ENCODE measurements at places on chromosomes 7 and 10.

DNA sequence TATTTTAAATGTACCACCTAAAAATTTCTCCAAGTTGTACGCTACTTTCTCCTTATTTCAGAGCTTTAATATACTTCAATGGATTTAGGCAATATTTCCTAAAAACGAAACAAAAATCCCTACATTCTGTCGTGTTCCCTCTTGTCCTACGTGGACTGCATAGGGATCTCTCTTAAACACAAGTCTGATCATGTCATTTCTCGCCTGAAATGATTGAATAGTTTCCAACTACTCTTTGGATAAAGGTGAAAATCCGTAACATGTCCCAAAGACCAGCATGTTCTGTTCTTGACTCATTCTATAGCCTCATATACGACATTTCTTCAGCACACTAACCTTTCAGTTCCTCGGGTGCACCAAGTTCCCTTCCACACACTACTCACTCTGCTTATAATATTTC, 17.7 kb upstream of the TPK1 start:
- DNase-seq = no peak

DNA sequence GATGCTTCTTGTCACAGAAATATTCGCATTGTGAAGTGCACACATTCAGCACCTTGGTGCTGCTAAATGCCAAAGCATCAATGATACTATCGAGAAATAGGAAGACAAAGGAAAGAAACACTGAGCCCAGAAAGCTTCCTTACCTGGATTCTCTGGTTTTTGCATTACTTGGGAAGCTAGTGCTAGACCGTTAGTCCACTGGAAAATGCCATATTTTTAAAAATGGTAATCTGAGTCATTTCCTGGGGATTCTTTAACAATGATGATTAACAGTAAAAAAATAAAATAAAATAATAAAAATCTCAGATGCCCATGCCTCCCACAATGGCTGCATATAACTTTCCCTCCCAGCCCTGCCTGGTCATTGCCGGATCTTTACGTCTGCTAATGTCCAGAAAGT, 420.1 kb upstream of the MGMT start:
- no peak for DNase-seq

DNA sequence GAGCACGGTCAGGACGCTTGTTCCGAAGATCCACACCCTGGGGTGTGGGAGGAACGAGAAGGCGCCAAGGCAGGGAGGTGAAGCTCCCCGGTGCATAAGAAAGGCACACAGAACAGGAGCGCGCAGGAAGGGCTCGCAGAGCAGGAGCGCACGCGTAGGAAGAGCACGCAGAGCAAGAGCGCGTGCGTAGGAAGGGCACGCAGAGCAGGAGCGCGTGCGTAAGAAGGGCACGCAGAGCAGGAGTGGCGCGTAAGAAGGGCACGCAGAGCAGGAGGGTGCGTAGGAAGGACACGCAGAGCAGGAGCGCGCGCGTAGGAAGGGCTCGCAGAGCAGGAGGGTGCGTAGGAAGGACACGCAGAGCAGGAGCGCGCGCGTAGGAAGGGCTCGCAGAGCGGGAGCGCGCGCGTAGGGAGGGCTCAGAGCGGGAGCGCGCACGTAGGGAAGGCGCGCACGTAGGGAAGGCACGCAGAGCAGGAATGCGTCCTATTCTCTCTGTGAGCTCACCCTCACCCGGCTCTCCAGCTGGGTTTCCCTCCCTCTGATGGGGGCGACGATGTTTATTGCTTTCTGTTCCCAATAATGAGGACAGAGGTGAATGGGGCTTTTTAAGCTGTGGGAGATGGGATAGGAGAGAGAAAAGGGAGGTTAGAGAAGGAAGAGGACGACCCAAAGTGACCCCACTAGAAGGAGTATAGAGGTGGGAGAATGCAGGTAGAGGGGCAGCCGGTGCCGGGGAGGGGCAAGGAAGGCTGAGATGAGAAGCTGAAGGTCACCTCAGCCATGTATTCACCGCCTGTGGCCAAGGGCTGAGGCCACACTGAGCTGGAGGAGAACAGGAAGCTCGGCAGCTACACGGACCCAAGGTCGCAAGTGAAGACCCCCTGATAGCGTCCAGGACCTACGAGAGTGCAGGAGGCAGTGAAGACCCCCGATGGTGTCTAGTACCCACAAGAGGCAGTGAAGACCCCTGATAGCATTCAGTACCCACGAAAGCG, 423.2 kb downstream of the PTPRN2 start:
- no peak for DNase-seq

GRCh38 chr10:48282829-48283228, 8.3 kb upstream of the FRMPD2 start:
- no peak for DNase-seq

- peak; percentile 28 for DNase-seq
Observed at GRCh38 chr7:97006055-97006815, 882 bp downstream of the DLX6 start.

- DNase-seq = no peak
Observed at GRCh38 chr10:71648254-71648932, 71.2 kb downstream of the C10orf105 start.

- DNase-seq = no peak
Observed at GRCh38 chr10:3805201-3805790, 20.3 kb upstream of the KLF6 start.

GRCh38 chr7:56062382-56062781, 1.7 kb upstream of the SUMF2 start:
- no peak for DNase-seq

- DNase-seq = no peak
Observed at GRCh38 chr7:19133886-19134285, 11.3 kb downstream of the FERD3L start.

GRCh38 chr7:128908750-128909624, 1.5 kb downstream of the KCP start:
- no peak for DNase-seq

- DNase-seq = no peak
Observed at GRCh38 chr10:4623200-4623599, 202.8 kb upstream of the AKR1E2 start.

- no peak for DNase-seq
Observed at GRCh38 chr7:23462846-23463245, 7.4 kb downstream of the IGF2BP3 start.

GRCh38 chr7:144736880-144737493, 98.9 kb downstream of the TPK1 start:
- no peak for DNase-seq

- DNase-seq = no peak
Observed at GRCh38 chr10:98415731-98416119, 743 bp upstream of the PYROXD2 start.

- no peak for DNase-seq
Observed at GRCh38 chr7:70267381-70268120, 669.3 kb downstream of the AUTS2 start.

GRCh38 chr7:70334871-70335270, 736.6 kb downstream of the AUTS2 start:
- DNase-seq = no peak

DNA sequence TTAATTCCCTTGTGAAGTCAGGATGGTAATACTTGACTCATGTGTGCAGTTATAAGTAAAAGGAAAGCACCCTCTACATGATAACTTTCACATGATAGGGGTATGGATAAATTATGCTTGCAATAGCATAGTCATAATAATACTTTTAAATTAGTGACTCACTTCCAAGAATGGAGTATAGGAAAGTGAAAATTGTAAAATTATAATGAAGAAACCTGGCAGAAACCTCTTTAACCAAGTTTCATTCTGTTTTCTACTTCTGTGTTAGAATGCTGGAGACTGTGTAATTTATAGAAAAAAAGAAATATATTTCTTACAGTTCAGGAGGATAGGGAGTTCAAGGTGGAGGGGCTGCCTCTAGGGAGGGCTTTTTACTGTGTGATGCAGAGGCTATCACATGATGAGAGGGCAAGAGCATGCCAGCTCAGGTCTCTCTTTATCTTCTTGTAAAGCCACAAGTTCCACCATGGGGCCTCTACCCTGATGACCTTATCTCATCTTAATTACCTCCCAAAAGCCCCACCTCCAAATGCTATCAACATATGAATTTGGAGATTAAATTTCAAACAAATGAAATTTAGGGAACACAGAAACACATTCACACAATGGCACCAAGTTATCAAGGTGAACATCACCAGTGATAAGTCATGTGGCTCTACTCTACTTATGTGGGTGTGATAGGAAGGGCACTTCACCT, 43.2 kb downstream of the HDAC9 start:
- no peak for DNase-seq

GRCh38 chr10:21599582-21599981, 65.5 kb downstream of the MLLT10 start:
- DNase-seq = no peak

DNA sequence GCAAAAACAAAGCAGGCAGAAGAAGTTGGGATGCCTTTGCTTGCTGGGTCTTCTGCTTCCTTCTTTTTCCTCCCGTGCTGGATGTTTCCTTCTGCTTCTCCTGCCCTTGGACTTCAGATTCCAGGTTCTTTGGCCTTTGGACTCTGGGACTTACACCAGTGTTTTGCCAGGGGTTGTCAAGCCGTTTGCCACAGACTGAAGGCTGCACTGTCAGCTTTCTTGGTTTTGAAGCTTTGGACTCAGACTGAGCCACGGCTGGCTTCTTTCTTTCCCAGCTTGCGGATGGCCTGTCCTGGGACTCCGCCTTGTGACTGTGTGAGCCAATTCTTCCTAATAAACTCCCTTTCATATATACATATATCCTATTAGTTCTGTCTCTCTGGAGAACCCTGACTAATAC, 11.3 kb upstream of the LCOR start:
- DNase-seq = no peak

GRCh38 chr10:71621231-71622153, 98.1 kb downstream of the C10orf105 start:
- DNase-seq = no peak

DNA sequence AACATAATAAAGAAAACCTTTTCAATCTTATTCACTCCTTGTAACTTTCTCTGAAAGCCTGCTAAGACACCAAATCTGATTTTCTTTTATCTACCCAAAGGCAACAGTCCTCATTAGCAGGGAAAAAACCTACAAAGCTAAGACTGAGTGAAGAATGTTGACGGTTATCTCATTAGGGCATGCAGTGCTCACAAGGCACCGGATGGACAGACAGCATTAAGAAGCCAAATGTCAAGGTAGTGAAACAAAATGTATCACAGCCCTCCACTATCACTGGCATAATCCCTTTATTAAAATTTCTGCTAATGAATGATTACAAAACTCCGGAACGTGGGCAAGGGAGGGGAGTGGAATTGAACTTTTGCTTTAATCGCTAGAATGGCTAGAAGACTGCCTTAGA, 442.8 kb downstream of the NEBL start:
- DNase-seq = no peak

GRCh38 chr10:125557801-125558505, 125.0 kb downstream of the TEX36 start:
- DNase-seq = no peak

- DNase-seq = no peak
Observed at GRCh38 chr10:37643187-37643586, 214.2 kb downstream of the ZNF248 start.

- no peak for DNase-seq
Observed at GRCh38 chr10:6333086-6333485, 130.4 kb downstream of the PFKFB3 start.

- no peak for DNase-seq
Observed at GRCh38 chr10:43816351-43817321, 168.0 kb upstream of the ZNF32 start.

- no peak for DNase-seq
Observed at GRCh38 chr7:138690495-138690894, 10.7 kb downstream of the SVOPL start.

- DNase-seq = peak; percentile 47
Observed at GRCh38 chr10:117004227-117005025, 561 bp downstream of the SHTN1 start.

DNA sequence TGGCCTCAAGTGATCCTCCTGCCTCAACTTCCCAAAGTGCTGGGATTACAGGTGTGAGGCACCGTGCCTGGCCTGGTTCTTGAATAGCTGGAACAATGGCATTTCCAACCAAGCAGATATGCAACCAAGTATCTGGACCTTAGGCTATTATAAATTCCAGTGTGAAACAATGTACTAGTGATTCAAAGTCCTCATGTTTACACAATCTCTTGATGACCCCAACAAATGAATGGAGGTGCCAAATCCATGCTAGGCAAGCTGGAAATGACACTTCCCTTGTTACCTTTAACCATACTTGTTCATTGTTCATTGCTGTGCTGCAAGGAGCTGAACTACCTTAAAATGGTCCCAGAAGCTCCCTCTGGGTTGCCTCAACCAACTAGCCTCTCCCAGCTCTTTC, 282.2 kb upstream of the KLF14 start:
- DNase-seq = no peak

DNA sequence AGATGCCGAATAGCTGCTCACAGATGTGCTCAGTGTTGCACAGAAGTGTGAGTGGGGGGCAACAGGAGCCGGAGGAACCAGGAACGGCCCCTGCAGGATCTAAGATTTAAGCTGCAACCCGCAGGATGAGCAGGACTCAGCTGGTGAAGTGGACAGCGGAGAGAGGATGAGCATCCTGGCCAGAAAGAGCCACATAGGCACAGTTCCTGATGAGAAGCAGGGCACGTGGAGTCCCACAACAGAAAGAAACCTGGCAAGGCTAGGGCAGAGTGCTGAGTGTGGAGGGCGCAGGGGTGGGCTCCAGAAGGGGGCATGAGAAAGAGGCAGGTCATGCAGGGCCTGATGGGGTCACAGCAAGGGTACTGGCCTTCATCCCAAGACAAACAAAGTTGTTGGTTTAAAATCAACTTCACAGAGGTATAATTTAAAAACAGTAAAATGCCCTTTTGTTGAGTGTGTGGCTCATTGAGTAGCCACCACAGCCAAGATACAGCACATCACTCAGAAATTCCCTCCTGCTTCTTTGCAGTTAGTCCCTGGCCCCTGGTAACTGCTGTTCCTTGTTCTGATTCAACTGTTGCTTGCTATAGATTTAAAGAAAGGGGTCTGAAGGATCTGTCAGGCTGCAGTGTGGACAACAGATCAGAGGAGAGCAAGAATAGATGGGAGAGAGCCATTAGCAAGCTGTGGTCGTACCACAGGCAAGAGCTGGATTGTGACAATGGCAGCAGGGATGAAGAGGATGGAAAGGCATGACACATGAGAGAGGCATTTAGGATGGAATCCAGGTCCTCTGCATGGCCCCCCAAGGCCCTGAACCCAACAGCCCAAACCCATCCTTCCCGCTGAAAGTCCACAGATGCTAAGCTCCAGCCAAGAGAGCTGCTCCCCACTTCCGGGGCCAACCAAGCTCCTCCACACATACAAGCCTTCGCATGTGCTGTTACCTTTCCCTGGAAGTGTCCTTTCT, 53.1 kb upstream of the OSBPL3 start:
- no peak for DNase-seq

GRCh38 chr10:79981450-79982361, 32.8 kb upstream of the SFTPD start:
- DNase-seq = peak; percentile 37

GRCh38 chr7:38798552-38799267, 110.3 kb downstream of the VPS41 start:
- DNase-seq = no peak

DNA sequence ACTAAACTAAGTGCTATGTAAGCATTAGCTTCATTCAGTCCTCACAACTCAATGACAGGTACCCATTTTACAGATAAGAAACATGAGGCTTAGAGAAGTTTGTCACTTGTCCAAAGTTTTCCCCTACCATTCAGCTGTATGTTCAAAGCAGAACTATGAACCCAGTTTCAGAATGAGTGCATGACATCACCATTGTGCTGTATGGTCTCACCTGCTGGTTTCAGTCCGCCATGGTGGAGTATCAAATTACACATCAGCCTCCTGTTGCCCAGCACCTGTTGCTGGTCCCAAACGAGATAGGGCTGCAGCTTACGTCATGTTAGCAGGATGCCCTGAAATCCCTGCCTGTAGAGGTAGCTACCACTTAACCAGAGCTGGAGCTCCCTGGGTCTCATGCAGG, 95.0 kb downstream of the DYNC1I1 start:
- DNase-seq = no peak

- no peak for DNase-seq
Observed at GRCh38 chr10:112344261-112344660, 29.7 kb upstream of the ACSL5 start.

Data from NCI-H460 (cell line).